ENCODE measurements at places on chromosomes 3 and 15. TPM values are rescaled to one million over a fixed set of nuclear protein-coding genes. Genes with fewer than 3 reads are reported as not detected.

SENP8 gene
- total RNA-seq: 1.8 TPM

GRK7 gene
- total RNA-seq: not detected

TMEM108 gene
- not detected for total RNA-seq

SLC12A1 gene
- not detected for total RNA-seq

VEPH1 gene
- total RNA-seq: 0.13 TPM
